ENCODE measurements at places on chromosomes 4 and X.

- DNase-seq = peak; percentile 52
Observed at GRCh38 chr4:41256131-41256739, 493 bp upstream of the UCHL1 start.

GRCh38 chrX:110180928-110181310 is 137.0 kb downstream of the AMMECR1 start:
- DNase-seq = peak; percentile 49

GRCh38 chr4:8939840-8940742 is 68.5 kb upstream of the HMX1 start:
- DNase-seq = no peak

GRCh38 chr4:169987327-169988228 is 38.6 kb downstream of the MFAP3L start:
- no peak for DNase-seq

- no peak for DNase-seq
Observed at GRCh38 chr4:15612136-15612535, 43.0 kb downstream of the FBXL5 start.
